ENCODE measurements at places on chromosomes 16 and 17.
A peak's percentile ranks its signal among the peaks of the same experiment; 100 is the strongest.

GRCh38 chr16:14497245-14498082 is 132.6 kb downstream of the PARN start:
- DNase-seq, result no peak

GRCh38 chr16:27327586-27327915 is 13.8 kb downstream of the IL4R start:
- DNase-seq, result no peak

GRCh38 chr17:80110927-80111701 is 9.7 kb downstream of the GAA start:
- no peak for DNase-seq

- DNase-seq, result peak; percentile 53
Measured at GRCh38 chr17:78484271-78485246, 92.6 kb downstream of the DNAH17 start.

DNA sequence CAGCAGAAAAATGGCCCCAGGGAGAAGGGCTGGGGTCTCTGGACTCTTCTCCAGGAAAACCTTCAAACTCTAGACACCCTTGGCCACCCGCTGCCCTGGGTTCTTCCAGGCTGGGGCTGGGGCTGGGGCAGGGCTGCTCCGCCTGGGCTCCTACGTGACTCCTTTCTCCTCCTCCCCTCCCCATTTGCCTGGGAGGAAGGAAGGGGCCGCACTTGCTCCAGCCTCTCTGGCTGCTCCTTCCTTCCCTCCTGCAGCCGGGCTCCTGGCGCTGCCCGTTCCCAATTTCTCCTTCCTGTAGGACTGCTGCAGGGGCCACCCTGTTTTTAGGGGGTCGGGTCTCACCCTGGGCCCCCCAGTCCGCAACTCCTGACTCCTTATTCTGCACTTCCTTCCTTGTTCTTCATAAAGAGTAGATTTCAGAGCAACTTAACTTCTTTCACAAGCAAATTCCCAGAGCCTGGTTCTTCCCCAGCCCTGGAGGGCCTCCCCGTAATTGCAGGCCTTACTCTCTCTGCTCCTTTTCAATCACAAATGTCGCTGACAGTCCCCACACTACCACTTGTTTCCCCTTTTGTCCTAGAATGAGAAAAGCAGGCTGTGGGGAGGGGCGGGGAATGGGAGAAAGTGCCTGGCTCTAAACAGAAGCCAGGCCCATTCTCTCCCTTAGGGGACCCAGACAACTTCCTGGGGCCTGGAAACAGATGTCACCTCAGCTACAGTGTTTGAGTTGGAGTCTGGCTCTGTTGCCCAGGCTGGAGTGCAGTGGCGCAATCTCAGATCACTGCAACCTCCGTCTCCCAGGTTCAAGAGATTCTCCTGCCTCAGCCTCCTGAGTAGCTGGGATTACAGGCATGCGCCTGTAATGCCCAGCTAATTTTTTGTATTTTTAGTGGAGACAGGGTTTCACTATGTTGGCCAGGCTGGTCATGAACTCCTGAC is 137.8 kb downstream of the ENGASE start:
- no peak for DNase-seq

GRCh38 chr17:17628388-17629008 is 37.0 kb upstream of the PEMT start:
- DNase-seq, result peak; percentile 3

- no peak for DNase-seq
Measured at GRCh38 chr17:5510771-5511170, 24.4 kb downstream of the MIS12 start.

GRCh38 chr17:7834542-7834956 is 532 bp downstream of the KDM6B start:
- peak; percentile 66 for DNase-seq

DNA sequence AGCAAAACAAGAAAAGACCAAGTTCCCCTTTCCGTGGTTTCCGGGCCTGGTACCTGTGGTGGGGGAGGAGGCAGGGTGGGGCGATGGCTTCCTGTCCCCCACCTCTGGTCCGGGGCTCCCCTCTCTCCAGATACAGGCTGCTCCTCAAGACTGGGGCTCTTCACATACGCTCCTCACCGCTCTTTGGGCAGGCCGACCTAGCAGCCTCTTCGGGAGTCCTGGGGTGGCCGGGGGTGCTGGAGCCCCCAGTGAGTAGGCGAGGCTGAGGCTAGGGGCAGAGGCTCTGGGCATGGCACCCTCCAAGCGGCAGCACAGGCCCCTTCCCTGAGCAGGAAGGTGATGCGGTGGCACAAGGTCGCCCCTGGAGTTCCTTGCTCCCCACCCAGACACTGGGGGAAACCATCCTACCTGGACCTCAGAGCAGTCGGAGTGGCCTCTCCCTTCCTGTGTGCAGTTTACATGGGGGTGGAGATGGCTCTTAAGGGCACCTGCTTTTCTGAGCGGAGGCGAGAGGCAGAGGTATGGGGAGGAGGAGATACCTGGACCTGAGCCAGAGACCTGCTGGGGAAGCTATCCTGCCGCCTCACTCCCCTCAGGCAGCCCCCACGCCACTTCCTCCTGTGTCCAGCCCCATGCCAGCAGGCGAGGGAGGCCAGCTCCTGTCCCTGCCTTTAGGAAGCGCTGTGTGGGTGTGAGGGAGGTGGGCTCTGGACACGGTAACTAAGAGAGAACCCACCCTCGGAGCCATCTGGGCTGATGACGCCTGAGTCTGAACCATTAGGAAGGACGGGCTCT is 891 bp downstream of the CORO1A start:
- DNase-seq, result peak; percentile 67

DNA sequence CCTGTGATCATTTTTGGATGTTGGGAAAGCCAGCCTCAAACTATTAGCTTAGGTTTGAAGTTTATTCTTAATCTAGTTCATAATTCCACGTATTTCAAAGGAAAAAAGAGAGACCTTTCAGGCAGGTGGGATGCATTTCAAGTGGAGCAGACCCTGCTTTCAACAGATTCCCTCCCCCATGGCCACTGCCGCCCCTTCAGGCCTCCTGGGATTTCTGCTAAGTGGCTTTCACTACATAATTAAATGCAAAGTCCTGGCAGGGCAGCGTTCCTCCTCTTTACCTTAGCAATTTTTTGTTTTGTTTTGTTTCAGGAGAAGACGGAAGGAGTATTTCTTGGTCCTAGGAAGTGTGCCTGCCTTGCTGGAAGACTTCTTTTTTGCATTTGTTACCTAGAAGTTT is 36.6 kb downstream of the MAF start:
- DNase-seq, result no peak

DNA sequence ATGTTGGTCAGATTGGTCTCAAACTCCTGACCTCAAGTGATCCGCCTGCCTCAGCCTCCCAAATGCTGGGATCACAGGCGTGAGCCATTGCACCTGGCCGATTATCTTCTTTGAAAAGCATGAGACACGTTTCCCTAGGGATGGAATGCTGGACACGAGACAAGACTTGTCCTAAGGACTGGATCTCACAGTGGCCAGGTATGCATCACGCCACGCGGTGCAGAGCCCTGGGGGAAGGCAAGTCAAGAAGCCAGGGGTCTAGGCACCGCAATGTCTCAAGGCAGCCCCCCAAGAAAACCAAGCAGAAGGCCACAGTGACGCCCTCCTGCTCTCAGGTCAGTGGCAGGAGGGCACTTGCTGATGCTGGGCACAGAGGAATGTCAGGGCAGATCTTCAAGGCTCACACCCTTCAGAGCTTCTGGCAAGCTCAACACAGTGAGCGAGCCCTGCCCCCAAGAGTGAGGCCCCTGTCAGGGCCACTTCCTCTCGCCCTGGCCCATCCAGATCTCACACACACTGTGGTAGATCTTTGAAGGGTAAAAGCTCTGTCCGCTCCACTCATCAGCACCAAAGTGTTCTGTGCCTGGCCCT is 134.7 kb downstream of the ZNF778 start:
- no peak for DNase-seq

GRCh38 chr16:72287649-72288048 is 115.7 kb upstream of the PMFBP1 start:
- DNase-seq, result no peak

- DNase-seq, result no peak
Measured at GRCh38 chr17:9977180-9977575, 72.1 kb upstream of the RCVRN start.

- no peak for DNase-seq
Measured at GRCh38 chr17:68302666-68303065, 11.4 kb downstream of the ARSG start.

- DNase-seq, result no peak
Measured at GRCh38 chr17:76501827-76502307, 644 bp upstream of the RHBDF2 start.

DNA sequence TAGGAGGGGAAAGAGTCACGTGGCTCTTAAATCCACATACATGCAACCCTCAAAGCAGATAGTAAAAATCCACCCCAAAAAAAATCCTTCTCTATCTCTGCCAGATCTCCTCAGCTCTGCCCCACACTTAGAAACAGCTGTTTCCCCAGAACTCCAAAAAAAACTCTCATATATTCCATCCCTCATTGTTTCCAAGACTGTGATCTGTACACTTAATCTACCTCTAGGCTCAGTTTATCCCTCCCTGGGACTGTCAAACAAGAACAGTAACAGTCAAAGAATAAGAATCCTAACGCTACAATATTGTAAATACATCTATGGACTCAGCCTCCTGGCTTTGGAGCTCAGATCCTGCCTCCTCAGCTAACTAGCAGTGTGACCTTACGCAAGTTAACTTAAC is 11.6 kb downstream of the CUEDC1 start:
- no peak for DNase-seq

GRCh38 chr16:20829536-20829935 is 23.2 kb downstream of the REXO5 start:
- no peak for DNase-seq

DNA sequence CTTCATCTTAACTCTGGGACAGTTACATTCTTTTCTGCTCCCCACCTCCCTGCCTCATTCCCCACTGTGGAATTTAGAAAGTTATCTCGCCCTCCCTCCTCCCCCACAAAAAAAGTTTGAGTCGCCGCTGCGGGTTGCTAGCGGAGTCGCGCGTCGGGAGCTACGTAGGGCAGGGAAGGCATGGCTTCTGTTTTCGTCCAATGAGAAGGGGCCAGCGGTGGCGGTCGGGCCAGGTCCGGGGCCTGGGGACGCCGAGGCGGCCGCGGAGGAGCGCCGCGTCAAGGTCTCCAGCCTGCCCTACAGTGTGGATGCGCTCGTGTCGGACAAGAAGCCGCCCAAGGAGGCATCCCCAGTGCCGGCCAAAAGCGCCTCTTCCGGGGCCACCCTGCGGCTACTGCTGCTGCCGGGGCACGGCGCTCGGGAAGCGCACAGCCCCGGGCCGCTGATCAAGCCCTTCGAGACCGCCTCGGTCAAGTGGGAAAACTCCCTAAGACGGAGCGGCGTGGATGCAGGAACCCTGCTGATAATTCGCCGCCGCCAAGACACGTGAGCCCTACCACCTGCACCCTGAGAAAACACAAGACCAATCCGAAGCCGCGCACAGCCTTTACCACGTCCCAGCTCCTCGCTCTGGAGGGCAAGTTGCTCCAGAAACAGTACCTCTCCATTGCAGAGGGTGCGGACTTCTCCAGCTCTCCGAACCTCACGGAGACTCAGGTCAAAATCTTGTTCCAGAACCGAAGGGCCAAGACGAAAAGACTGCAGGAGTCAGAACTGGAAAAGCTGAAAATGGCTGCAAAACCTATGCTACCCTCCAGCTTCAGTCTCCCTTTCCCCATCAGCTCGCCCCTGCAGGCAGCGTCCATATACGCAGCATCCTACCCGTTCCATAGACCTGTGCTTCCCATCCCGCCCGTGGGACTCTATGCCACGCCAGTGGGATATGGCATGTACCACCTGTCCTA is 8.9 kb downstream of the OR4D1 start:
- peak; percentile 36 for DNase-seq

- peak; percentile 52 for DNase-seq
Measured at GRCh38 chr17:20121359-20122253, 112.4 kb downstream of the SPECC1 start.

- DNase-seq, result no peak
Measured at GRCh38 chr17:6507535-6507934, 48.8 kb downstream of the PITPNM3 start.

DNA sequence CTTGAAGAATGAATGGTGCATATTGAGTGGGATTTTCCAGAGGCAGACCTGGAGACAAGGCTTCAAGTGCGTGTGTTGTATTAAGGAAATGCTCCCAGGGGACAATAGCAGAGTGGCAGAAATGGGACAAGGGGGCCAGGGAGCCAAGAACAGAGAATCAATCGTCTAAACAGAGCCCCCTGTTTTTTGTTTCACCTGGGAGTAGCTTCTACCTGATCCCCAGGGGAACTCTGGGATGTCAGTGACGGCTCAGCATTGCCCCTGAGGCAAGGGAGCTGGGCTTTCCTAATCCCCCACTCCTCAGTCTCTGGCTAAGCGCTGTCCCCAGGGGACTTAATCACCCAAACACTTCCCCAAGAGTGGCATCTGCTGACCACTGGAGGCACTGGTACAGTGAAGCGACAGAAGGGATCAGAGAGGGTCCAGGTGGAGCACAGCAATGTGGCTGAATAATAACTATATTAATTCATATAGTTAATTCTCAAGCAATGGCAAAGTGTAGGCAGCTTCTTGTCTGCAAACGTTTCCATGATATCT is 35.7 kb upstream of the C16orf78 start:
- no peak for DNase-seq

- no peak for DNase-seq
Measured at GRCh38 chr17:79654350-79654959, 43.6 kb upstream of the RBFOX3 start.

DNA sequence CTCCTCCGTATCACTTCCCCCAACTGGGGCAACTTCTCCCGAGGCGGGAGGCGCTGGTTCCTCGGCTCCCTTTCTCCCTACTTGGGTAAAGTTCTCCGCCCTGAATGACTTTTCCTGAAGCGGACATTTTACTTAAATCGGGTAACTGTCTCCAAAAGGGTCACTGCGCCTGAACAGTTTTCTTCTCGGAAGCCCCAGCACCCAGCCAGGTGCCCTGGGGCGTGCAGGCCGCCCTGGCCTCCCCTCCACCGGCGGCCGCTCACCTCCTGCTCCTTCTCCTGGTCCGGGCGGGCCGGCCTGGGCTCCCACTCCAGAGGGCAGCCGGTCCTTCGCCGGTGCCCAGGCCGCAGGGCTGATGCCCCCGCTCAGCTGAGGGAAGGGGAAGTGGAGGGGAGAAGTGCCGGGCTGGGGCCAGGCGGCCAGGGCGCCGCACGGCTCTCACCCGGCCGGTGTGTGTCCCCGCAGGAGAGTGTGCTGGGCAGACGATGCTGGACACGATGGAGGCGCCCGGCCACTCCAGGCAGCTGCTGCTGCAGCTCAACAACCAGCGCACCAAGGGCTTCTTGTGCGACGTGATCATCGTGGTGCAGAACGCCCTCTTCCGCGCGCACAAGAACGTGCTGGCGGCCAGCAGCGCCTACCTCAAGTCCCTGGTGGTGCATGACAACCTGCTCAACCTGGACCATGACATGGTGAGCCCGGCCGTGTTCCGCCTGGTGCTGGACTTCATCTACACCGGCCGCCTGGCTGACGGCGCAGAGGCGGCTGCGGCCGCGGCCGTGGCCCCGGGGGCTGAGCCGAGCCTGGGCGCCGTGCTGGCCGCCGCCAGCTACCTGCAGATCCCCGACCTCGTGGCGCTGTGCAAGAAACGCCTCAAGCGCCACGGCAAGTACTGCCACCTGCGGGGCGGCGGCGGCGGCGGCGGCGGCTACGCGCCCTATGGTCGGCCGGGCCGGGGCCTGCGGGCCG is 1.6 kb downstream of the HIC1 start:
- DNase-seq, result peak; percentile 34

- no peak for DNase-seq
Measured at GRCh38 chr17:8776881-8777280, 18.5 kb upstream of the SPDYE4 start.

All from T-helper 9 cell (primary cell).